Frontal cortex (tissue), 4 donors: ENCODE measurements at places on chromosomes 2 and 18. TPM values are rescaled to one million over a fixed set of nuclear protein-coding genes. Genes with fewer than 3 reads are reported as not detected.

Gene LRRTM4
- 46.1 TPM for total RNA-seq

DNA sequence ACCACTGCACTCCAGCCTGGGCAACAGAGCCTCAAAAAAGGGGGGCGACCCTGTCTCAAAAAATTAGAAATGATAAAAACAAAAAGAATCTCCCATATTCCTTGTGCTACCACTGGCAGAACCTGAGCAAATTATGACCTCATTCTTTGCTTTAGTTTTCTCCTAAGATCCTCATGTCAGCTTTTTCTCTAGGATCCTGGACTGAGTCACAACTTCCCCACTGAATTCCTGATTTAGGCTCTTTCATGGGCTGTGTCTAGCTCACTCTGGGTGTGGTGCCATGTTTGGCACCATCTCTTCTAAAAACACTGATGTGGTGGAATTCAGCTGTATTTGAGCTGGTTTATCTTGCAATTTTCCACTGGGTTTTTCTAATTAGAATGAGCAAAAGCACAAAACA lies 37.1 kb downstream of the EXOC6B start:
- no peak for DNase-seq

Gene ITGAV
- total RNA-seq, result 37.5 TPM

- DNase-seq, result no peak
Observed at GRCh38 chr2:15753233-15753798, 161.6 kb downstream of the DDX1 start.

Gene NOL4
- 140 TPM for total RNA-seq

DNA sequence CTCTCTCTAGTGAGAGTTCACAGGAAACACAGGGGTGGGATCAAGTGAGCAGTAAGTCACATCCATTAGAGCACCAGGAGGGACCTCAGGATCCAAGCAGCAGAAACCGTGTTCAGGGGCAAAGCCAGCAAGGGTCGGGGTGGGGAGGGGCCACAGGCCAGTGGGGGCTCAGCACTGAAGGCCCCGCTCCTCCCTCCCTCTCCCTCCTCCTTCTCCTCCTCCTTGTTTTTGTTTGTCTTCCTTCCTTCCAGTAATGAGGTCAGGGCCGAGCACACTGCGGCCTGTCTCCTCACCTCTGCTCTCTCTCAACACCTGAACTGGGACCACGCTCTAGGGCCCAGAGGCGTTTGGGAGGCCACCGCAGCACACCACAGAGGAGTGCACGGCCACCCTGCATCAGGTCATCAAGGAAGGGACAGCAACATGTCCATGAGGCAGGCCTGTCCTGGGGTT lies 20.9 kb downstream of the MTERF4 start:
- no peak for DNase-seq

Gene DSC1
- not detected for total RNA-seq

Gene LYPD6B
- 4.5 TPM for total RNA-seq
